Stimulated activated CD8-positive, alpha-beta memory T cell treated with anti-CD3 and anti-CD28 coated beads, Interleukin-12 subunit alpha, Interleukin-12 subunit beta, amount 100 ng/mL, for 1 hour (primary cell): ENCODE measurements at places on chromosomes 1 and 21.

- DNase-seq, result no peak
Measured at GRCh38 chr1:226455843-226456242, 48.0 kb upstream of the PARP1 start.

DNA sequence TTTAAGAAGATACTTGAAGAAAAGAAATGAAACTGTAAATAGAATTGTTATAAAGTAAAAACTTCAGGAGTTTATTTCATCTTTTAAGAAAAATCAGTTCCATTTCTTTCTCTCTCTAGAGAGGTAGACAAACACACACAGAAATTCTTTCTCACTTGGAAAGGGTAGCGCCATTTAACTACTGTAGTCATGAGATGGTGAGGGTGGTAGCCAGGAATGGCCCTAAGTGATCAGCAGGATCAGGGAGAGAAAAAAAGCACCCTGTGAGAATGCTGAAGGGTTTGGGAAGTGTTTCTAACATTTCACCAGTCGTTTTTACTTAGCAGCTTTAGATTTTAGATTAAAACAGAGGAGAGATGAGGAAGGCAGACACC, 205.7 kb upstream of the RUNX1 start:
- no peak for DNase-seq

DNA sequence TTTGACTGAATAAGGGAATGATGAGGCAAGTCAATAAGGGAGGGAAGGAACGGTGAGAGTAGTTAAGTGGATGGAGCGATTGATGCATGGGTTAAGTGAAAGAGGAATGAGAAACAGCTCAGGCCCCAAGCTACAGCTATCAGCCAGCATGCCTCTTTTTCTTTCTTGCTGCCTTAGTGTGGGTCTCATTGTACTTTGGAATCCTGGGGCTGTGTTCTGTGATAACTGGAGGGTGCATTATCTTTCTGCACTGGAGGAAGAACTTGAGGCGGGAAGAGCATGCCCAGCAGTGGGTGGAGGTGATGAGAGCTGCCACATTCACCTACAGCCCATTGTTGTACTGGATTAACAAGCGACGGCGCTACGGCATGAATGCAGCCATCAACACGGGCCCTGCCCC, 1.0 kb downstream of the TEX38 start:
- DNase-seq, result no peak

DNA sequence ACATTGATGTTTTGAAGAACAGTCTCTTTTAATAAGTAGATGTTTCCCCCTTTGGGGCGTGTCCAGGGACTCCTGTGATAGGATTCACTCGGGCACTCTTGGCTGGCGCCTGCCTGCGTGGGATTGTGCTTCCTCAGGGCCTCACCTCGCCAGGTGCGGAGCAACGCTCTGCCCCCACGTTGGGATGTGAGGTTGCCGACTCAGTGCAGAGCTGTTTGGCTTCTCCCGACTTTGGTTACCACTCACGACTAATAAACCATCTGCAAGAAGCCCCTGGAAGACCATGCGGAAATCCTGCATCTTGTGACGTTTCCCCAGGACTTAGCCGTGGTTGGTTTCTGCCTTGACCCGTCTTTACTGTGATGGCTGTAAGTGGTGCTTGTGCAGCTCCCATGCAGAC, 106.4 kb downstream of the PCBP3 start:
- no peak for DNase-seq

GRCh38 chr1:164703463-164703862, 144.5 kb downstream of the PBX1 start:
- DNase-seq, result no peak

DNA sequence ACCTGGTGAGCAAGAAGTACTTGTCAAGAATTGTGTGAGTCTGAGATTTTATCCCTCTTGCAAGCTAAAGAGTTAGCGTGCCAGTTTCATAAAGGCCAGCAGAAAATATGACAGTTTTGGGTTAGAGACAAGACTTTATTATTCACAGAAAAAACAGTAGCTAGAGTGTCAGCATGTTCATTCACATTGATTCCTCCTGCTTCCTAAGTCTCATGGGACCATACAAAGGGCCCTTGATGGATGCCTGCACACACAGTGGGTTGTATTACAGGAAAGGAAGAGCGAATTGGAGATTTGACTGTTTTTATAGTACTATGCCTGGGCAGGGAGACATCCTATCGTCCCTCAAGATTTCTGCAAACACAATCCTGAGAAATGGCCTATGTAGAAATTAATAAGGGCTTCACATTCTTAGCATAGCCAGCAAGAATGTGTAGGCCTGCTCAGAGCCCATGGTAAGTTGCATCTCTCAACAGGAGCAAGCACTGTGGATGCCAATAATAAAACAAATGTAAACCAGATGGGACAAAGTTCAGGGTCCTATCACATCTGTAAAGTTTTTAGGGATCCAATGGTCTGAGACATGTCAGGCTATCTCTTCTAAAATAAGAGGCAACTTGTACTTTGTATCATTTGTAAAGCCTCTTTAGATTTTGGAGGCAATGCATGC, 4.0 kb upstream of the ASPM start:
- no peak for DNase-seq

- no peak for DNase-seq
Measured at GRCh38 chr1:24745711-24746413, 615 bp downstream of the CLIC4 start.
